ENCODE measurements at places on chromosomes 6 and 20. TPM values are rescaled to one million over a fixed set of nuclear protein-coding genes. Genes with fewer than 3 reads are reported as not detected.

CLDN20 gene
- total RNA-seq: not detected

RNF144B gene
- 8.1 TPM for total RNA-seq

NOTCH4 gene
- total RNA-seq: 22.5 TPM

RAET1L gene
- not detected for total RNA-seq

IL17F gene
- total RNA-seq: not detected

APOM gene
- 1.2 TPM for total RNA-seq

- no peak for DNase-seq
- no peak overlapping the region for H3K27ac ChIP-seq
- H3K27me3 ChIP-seq: peaks cover 47% of the 10 kb centered on the region
- no peaks in the 10 kb centered on the region for H3K36me3 ChIP-seq
These were observed 11.9 kb downstream of the FOXA2 start for GRCh38 chr20:22572491-22572890.

DNA sequence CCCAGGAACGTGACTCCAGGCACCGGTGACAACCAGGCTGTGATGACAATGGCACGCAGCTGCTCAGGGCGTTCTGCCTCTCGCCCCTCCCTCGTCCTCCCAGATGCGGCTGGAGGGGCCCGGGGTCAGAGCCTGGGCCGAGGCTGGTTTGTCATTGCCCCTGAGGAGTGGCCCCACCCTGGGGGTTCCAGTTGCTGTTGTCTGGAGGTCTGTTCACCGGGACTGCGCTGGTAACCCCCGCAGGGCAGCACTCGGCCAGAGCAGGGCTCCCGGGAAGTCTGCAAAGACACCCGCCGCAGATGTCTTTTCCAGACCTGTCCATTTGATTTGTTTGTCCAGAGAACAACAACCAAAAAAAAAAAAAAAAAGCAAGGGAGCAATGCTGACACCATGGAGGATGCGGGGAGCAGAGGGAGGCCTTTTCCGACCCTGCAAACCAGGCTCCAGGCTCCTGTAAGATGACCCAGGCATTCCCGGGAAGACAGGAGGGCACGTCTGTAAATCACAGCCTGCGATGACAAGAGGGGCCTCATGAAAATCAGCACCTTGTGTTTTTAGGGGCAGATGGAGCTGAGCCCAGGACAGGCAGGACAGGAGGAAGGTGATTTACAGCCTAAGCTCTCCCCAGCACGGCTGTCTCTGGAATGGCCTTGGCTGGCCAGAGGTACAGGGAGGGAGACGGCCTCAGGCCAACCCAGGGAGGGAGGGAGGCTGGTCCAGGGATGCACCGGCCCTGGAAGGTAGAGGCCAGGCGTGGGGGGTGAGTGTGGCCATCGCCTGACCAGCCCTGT, 189.3 kb downstream of the ERMARD start:
- no peak overlapping the region for H3K27ac ChIP-seq
- H3K36me3 ChIP-seq: no peaks in the 10 kb centered on the region
- no peaks in the 10 kb centered on the region for H3K27me3 ChIP-seq
- peak; percentile 52 for DNase-seq
- H3K4me3 ChIP-seq: no peak overlapping the region

DNA sequence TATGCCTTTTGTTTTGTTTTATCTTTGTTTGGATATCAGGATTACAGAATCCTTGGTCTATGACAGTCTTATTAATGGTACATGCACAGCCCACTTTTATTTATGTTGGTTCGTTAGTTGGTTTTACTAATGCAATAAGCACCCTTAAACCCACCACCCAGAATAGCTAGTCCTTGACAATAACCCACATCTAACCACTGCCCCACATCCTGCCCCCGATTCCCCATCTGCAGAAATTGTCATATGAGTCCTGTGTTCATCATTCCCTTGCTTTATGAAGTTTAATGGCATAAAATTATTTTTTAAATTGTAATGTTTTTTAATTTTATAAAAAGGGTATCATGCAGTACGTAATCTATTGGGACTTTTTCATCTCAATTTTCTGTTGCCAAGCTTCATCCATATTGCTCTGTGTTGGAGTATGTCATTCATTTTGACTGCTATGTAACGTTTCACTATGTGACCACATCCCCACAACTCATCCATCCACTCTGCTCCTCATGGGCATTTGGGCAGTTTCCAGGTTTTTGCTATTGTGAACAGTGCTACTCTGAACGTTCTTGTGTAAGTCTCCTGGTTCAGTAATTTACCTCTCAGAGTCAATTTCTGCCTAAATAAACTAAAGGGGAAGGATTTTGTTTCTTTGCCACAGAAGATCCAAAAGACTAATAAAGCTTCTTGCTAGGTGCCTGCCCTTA, 150.4 kb downstream of the MRPL14 start:
- no peaks in the 10 kb centered on the region for H3K4me1 ChIP-seq
- no peak overlapping the region for H3K4me3 ChIP-seq
- no peaks in the 10 kb centered on the region for H3K27me3 ChIP-seq

GRCh38 chr20:64220891-64221527, 34.5 kb upstream of the PCMTD2 start:
- DNase-seq: no peak
- no peaks in the 10 kb centered on the region for H3K27me3 ChIP-seq
- H3K36me3 ChIP-seq: no peaks in the 10 kb centered on the region
- H3K4me3 ChIP-seq: no peak overlapping the region

- H3K27me3 ChIP-seq: no peaks in the 10 kb centered on the region
- H3K4me3 ChIP-seq: no peak overlapping the region
- H3K36me3 ChIP-seq: no peaks in the 10 kb centered on the region
- H3K27ac ChIP-seq: no peak overlapping the region
- no peak for DNase-seq
These were observed 687.2 kb upstream of the AGPAT4 start for GRCh38 chr6:161961046-161961445.

DNA sequence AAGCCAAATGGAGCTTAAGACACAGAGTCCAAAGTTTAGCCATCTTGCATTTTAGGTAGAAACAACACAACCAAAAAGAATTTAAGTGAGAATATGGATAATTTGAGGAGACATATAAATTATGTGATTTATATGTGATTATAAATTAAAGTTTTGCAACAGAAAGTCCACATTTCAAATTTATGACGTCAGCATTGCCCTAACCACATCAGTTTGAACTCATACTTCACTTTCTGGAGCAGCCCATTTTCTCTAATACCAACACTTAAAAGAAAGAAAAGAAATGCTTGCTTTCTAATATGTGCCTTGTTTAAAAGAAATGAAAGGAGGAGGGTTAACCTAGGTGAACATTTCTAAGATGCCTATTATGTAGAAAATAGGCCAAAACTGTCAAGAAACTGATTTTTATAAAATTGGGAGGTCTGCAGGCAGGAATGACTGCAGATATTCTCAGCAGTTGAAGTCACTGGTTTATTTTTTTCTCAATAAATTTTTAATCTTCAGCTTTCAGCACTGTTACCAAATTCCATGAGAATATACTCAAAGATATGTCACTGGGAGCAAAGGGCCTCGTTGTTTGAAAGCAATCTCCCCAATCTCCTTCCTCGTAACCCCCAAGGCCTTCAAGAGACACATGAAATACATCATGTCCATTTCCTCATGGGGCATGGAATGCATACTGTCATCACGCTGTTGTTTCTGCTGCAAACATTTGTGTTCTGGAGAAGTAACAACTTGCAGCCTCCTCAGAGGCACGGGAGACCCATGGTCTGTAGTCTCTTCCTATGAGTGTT, 137.8 kb downstream of the SOD2 start:
- H3K4me1 ChIP-seq: no peaks in the 10 kb centered on the region
- no peak overlapping the region for H3K4me3 ChIP-seq
- H3K27ac ChIP-seq: no peak overlapping the region
- H3K36me3 ChIP-seq: no peaks in the 10 kb centered on the region
- H3K27me3 ChIP-seq: no peaks in the 10 kb centered on the region

DNA sequence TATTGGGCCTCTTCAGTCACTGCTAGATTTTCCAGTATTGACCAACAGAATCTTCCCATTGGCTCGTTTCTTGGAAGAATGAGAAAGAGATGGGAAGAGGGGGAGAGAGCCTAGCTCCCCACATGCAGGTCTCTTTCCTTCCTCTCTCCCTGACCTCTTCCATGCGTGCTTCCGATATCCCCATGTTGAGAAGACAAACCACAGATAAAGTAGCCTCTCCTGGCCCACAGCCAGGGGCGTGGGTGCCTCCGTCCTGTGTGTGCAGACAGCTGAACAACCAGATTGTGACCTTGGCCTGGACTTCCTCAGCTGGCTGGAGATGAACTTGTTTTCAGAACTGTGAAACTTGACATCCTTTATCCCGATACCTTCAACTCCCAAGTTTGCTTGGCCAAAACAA, 71.0 kb downstream of the EDN3 start:
- H3K4me3 ChIP-seq: no peak overlapping the region
- H3K4me1 ChIP-seq: no peaks in the 10 kb centered on the region
- DNase-seq: no peak
- no peak overlapping the region for H3K27ac ChIP-seq
- no peaks in the 10 kb centered on the region for H3K36me3 ChIP-seq

DNA sequence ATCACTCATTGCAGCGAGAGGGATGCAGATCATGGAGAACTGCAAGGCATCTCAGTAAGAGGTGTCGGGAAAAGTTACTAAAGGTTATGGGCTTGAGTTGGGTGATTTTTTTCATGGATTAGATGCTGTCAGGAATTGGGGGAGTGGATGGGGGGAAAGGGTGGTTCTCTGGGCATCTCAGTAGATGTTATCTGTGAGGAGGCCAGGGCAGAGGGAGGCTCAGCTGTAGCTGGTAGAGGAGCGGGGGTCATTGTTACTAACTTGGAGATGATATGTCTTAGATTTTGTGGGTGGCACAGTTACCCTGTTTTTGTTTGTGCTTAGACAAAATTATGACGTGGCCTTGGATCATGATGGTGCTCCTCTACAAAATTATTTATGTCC, 2.6 kb upstream of the PCMTD2 start:
- H3K27me3 ChIP-seq: no peaks in the 10 kb centered on the region
- no peak for DNase-seq
- H3K4me3 ChIP-seq: no peak overlapping the region

DNA sequence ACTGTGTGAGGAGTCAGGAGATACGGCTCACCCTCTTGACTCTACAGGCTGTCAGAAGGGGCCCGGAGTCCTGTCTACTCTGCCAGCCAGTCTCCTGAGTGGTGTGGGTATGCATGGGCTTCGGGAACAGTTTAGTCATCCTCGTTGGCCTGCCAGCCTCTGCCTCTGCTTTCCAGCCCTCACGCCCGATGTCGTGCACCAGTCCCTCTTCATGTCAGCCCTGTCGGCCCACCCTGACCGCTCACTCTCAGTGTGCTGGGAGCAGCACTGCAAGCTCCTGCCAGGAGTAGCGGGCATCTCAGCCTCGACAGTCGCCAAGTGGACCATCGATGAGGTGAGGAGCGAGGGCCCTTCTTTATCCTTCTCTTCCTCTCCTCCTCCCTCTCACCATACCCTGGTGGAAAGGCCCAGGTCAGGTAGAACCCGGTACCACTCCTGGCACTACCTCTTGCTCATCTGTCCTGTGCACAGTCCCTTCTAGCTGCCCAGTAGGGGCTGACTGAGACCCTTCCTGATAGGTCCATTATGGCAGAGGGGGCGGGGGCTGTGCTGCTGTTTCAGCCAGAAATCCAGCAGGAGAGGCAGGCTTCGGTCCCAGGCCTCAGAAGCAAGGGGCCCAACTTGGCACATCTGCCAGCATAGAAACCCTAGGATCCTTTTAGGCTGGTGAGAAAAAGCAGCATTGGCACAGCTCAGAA, 18.7 kb upstream of the SGK2 start:
- H3K27me3 ChIP-seq: no peaks in the 10 kb centered on the region
- H3K4me3 ChIP-seq: no peak overlapping the region
- no peak for DNase-seq

- no peaks in the 10 kb centered on the region for H3K36me3 ChIP-seq
- DNase-seq: no peak
- no peak overlapping the region for H3K4me3 ChIP-seq
- no peaks in the 10 kb centered on the region for H3K27me3 ChIP-seq
These were observed 158.1 kb upstream of the ZNF217 start for GRCh38 chr20:53751620-53752318.

DNA sequence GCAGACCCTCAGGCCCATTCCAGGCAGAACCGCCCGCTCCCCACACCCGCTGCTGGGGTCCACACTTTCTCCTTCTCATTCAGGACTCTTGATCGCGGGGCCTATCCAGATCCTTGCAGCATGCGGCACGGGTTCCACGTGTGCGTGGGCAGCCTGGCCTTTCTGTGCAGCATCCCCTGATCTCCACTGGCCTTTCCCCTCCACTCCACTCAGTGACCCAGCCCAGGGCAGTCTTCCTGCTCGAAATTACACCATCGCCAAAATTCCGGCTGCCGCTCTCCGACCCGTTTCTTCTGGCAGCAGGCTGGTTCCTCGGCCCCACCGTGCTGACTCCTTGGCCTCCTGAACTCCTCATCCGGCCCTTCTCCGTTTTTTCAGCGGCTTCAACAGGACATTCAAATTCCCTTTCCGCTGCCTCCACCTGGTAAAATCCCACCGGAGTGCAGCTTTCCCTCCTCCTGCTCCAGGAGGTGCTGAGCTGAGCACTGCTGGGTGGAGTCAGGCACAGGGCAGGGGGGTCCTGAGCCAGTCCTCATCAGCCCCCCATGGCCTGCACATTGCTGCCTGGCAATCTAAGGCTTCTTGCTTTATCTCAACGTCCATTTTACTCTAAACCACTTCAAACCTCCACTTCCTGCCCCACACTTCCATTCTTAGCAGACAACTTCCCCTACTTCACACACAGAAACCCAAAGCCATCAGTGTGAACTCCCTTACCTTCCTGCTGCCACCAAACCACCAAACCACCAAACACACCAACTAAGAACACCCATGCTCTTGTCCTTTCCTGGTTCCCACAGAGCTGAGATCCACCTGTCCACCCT, 9.0 kb downstream of the SFT2D1 start:
- DNase-seq: no peak
- H3K4me3 ChIP-seq: no peak overlapping the region
- H3K36me3 ChIP-seq: peaks cover 7% of the 10 kb centered on the region
- H3K4me1 ChIP-seq: no peaks in the 10 kb centered on the region
- H3K27ac ChIP-seq: no peak overlapping the region

DNA sequence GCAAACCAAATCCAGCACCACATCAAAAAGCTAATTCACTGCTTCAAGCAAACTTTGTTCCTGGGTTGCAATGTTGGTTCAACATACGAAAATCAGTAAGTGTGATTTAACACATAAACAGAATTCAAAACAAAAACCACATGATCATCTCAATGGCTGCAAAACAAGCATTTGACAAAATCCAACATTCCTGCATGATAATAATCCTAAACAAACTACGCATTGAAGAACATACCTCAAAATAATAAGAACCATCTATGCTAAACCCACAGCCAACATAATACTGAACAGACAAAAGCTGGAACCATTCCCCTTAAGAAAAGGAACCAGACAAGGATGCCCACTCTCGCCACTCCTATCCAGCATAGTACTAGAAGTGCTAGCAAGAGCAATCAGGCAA, 49.9 kb downstream of the RNGTT start:
- H3K4me3 ChIP-seq: no peak overlapping the region
- no peak for DNase-seq
- no peaks in the 10 kb centered on the region for H3K4me1 ChIP-seq
- no peaks in the 10 kb centered on the region for H3K27me3 ChIP-seq
